ENCODE measurements at places on chromosomes 12 and 14.

DNA sequence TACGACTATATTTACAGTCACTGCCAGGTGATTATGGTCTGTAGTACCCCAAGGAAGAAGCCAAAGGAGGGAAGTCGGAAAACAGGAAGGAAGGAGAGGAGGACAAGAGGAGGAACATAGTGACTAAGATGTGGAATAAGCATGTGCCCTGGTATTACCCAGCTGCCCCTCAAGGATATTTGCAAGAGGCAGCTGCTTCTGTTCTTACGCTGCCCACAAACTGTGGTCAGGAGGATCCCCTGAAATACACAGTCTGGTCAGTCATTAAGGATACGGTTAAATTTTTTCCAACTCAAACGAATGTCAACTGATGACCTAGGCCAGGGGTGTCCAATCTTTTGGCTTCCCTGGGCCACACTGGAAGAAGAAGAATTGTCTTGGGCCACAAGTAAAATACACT lies 126.5 kb downstream of the CMAS start:
- DNase-seq, result no peak

GRCh38 chr14:35964697-35965286 lies 138.7 kb downstream of the BRMS1L start:
- DNase-seq, result no peak

DNA sequence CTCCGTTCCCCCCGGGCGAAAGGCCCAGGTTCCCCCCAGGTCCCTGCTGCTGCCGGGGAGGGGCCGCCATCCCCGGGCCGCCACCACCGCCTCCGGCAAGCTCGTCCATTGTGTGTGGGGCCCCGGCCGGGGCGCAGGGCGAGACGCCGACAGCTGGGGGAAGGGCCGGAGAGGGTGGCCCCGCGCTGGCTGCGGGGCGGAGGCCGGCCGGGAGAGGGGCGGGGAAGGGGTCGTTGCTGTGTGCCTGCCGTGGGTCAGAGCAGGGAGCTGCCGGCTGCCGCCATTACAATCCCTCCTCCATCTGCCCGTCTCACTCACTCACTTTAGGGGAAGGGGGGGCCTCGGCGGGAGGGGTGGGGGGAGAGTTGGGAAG lies at the start of gene STRN3:
TSS of gene STRN3 (minus strand) at position 303 of the 373 bp plus-strand sequence. CDS start at position 109, 194 bp downstream.
- no peak for DNase-seq

- DNase-seq, result no peak
These were observed 201.0 kb downstream of the KTN1 start for GRCh38 chr14:55781046-55781445.

DNA sequence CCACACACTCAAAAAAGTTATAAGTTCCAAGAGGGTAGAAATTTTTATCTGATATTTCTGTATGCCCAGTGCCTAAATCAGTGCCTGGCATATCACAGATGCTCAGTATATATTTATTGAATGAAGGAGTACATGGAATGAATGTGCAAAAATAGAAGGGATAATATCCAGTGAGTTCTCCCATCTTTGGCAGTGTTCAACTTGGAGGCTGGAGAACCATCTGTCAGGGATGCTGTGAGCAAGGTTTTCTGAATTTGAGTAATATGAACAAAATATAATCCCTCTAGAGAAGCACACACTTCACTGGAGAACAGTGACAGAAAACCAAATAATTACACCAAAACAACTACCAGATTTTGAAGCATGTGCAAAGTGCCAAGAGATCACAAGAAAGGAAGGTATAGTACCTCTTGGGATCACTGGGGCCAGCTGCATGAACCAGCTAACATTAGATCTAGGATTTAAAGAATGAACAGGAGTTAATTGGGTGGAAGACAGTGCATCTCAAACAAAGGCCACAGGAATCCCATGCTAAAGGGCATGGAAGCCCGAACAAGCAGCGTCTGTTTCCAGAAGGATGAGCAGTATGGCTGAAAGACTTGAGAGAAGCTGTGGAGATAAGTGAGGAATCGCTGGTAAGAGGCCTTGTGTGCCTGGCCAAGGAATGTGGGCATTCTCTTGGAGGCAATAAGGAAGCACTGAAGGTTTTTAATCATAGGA lies 11.5 kb downstream of the SLC8A3 start:
- no peak for DNase-seq

- DNase-seq, result no peak
These were observed 113.6 kb downstream of the PEBP1 start for GRCh38 chr12:118249547-118249946.

GRCh38 chr14:38856798-38857197 lies 246.2 kb downstream of the SEC23A start:
- DNase-seq, result no peak

GRCh38 chr12:14403711-14404196 lies 38.3 kb downstream of the ATF7IP start:
- DNase-seq, result peak; percentile 86

DNA sequence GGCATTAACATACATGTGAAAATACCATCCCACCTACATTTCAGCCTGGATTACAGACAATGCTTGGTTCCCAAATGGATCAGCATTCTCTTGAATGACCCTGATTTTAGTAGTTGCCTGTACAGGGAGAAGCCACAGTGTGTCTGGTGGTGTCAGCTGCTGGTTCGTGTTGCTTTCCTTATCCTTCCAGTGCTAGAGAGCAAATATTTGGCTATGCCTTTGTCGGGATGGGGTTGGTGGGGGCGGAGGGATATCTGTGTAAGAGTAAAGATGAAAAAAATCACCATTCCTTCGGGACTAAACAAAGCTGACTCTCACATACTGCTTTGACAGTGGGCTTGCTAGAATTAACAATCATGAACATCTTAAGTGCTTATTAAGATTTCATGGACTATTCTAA lies 96.0 kb downstream of the PTPRR start:
- no peak for DNase-seq

DNA sequence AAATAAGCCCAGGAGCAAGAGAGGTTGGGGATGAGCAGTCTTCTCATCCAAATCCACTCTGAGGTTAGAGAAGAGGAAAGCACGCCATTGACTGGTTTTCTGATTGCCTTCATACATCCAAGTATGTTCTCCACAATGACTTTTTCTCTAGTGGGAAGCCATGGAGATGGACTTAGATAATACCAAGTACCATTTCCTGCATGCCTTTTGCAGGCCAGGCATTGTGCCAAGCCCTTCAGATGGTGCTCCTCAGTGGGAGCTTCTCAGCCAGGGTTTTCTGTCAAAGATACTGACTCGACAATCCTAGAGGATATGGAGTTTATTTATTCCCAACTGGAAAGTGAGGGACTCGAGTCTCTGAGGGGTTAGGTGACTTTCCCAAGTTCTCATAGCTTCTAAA lies 218.0 kb downstream of the ZFP36L1 start:
- no peak for DNase-seq

DNA sequence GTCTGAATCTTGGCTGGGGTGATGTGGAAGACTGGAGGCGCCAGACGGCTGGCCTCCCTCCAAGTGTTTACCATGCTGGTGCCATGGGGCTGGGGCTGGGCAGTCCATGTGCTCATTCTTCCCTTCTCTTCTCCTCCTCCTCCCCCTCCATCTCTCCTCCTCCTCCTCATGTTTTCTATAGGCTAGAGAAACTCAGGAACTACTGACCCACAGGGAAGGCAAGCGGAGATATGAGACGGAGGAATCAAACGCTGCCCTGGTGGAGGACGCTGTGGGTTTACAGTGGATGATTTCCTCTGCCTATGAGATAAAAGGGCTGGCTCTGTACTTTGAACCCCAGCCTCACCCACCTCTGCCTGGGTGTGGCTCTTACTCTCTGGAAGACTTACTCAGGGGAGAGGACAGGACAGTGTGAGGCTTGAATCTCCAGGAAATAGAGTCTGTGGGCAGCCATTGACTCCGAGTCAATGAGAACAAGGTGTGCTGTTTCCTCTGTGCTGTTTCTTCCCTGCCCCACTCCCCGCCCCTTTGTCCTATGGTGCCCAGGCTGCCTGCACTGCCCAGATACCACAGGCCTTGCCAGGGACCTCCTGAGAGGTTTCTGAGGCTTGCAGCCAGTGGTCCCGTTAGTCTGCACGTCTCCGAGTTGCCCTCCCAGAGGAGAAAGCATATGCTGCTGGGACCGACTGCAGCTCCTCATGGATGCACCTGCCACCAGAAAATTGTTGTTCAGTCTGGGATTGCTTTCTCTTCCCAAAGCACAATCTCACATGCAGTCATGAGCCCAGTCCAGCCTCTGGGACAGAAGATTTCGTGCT lies 132.6 kb upstream of the ARHGAP5 start:
- DNase-seq, result peak; percentile 33

- no peak for DNase-seq
These were observed 240.3 kb upstream of the HMGA2 start for GRCh38 chr12:65584016-65584415.

GRCh38 chr14:73761618-73762355 lies 47.6 kb upstream of the PNMA1 start:
- no peak for DNase-seq

- no peak for DNase-seq
These were observed 156.3 kb upstream of the PDE3A start for GRCh38 chr12:20211981-20212421.

DNA sequence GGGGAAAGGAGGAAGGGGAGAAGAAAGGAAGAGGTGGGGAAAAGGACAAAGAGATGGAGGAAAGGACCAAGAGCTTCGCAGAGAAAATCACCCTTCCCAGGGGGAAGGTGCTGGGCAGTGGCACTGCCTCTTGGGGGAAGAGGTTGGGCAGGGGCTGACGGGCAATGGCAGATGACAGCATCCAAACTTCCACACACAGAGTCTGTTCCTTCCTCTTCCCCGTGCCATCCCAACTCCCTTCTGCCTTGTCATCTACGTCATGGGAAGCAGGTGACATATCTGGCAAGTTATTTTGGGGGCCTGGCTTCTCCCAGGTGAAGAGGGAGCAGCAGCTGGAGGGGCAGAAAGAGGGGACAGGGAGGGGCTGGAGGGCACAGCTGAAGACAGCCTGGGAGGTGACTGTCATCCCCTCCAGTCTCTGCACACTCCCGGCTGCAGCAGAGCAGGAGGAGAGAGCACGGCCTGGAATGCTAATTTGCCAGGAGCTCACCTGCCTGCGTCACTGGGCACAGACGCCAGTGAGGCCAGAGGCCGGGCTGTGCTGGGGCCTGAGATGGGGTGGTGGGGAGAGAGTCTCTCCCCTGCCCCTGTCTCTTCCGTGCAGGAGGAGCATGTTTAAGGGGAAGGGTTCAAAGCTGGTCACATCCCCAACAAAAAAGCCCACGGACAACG lies 43.9 kb upstream of the IQSEC3 start:
- no peak for DNase-seq

DNA sequence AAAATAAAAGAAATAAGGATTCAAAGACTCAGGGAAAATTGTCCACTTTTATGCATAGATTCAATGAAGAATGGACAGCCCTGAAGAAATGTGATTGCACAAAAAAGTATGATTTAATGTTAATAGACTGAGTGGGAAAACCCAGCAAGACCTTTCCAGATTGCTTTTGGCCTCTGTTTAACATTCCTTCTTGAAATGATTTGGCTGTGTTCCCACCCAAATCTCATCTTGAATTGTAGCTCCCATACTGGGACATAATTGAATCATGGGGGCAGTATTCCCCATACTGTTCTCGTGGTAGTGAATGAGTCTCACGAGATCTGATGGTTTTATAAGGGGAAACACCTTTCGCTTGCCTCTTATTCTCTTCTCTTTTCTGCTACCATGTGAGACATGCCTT lies 1316.9 kb upstream of the SEL1L start:
- DNase-seq, result no peak

- DNase-seq, result no peak
These were observed 2.5 kb downstream of the TRPV4 start for GRCh38 chr12:109830718-109831117.

- DNase-seq, result no peak
These were observed 523 bp downstream of the GTF2H3 start for GRCh38 chr12:123634142-123634561.

- DNase-seq, result no peak
These were observed 18.4 kb downstream of the ANO6 start for GRCh38 chr12:45234139-45234865.

GRCh38 chr14:77306851-77307496 lies 13.7 kb downstream of the POMT2 start:
- DNase-seq, result no peak

DNA sequence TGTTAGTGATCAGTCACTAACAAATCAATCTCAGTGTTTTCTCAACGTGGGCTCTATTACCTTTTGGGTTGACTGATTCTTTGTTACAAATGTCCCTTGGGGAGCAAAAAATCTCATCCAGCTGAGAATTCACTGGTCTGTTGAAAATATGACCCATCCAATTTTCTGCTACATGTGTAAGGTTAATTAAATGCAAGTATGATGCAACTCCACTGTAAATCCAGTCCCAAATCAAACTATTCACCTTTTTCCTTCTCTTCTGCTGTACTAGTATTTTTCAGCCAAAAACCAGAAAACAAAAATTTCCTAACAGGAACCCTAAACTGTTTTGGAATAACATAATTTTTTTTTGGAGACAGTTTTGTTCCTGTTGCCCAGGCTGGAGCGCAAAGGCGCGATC lies 2.2 kb downstream of the ERH start:
- DNase-seq, result no peak

DNA sequence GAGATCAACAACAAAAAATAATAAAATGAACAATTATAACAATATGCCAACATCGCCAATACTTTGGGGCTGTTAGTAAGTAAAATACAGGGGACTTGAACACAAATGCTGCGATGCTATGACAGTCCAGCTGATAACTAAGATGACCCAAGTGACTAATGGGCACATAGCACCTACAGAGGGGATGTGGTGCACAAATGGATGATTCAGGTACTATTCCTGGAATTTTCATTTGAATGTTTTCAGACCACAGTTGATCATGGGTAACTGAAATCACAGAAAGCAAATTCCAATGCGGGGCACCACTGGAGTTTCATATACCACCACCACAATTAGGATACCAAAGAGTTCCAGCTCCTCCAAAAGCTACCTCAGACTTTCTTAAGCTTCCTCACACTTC lies 82.9 kb downstream of the RCOR1 start:
- DNase-seq, result no peak
